ENCODE measurements at places on chromosomes 12 and 14. TPM values are rescaled to one million over a fixed set of nuclear protein-coding genes. Genes with fewer than 3 reads are reported as not detected.

DNA sequence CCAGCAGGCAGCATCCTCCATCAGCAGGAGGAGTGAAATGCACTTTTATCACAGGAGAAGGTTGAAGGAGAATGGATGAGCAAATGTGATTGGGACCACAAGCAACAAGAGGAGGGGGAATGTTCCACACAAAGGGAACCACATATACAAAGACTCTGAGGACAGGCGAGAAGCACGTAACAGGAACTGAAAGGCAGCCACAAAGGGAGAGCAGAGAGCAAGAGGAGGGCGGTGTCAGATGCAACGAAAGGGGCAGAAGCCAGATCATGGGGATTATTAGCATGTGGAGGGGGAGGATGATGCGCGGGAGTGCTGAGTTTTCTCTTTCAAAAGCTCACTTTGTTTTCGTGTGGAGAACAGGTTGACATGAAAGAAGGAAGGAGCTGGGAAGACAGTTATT lies 241.1 kb downstream of the SPTSSA start:
- DNase-seq, result peak; percentile 19

- DNase-seq, result peak; percentile 48
These were observed 500 bp downstream of the GPR137C start for GRCh38 chr14:52553002-52553670.

- no peak for DNase-seq
These were observed 31.2 kb upstream of the IGF1 start for GRCh38 chr12:102511575-102511974.

DNA sequence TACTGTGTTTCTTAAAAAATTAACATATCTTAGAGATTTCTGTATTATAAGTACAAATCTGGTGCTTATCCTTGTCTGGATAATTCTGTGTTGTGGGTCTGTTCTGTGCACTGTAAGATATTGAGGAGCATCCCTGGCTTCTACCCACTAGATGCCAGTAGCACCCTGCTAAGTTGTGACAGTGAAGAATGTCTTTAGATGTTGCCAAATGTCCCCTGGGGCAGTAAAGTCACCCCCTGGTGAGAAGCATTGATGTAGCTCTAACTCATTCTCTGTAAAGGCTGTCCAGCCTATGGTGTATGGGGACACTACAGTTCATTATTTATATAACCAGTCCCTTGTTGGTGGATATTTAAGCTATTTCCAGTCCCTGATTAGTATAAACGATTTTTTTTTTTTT lies 31.4 kb downstream of the MAP1LC3B2 start:
- no peak for DNase-seq

GRCh38 chr14:23327947-23328744 lies 6.9 kb downstream of the PABPN1 start:
- peak; percentile 34 for DNase-seq

GRCh38 chr14:76329154-76329928 lies 46.6 kb upstream of the ESRRB start:
- no peak for DNase-seq

- DNase-seq, result no peak
These were observed 32.7 kb downstream of the NOPCHAP1 start for GRCh38 chr12:105018776-105019175.

DNA sequence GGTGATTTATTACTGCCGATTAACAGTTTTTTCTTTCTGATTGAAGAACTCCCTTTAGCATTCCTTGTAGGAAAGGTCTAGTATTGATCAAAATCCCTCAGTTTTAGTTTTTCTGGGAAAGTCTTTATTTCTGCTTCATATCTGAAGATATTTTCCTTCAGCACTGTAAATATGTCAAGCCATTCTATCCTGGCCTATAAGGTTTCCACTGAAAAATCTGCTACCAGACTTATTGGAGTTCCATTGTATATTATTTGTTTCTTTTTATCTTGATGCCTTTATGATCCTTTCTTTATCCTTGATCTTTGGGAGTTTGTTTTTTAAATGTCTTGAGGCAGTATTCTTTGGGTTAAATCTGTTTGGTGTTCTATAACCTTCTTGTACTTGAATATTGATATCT lies 55.0 kb upstream of the TMTC1 start:
- no peak for DNase-seq

GRCh38 chr12:79769860-79770485 lies 79.2 kb upstream of the PAWR start:
- no peak for DNase-seq

DNA sequence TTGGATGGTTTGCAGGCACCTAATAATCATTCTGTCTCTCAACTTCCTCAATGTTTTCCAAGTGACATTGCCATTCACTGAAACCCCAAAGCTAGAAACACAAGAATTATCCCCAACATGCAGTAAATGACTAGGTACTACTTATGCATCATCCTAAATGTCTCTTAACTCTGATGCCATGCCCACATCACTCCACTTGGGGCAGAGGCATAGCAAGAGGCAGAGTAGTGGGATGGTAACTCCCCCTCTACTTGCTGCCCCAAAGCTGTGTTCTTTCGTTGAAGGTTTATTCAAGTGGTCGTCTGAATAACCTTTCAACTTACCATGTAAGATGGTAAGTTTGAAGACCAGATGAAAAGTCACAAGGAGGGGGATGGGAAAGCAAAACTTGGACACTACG lies 77.9 kb upstream of the SOX5 start:
- no peak for DNase-seq

- DNase-seq, result no peak
These were observed at the start of gene LRIG3 for GRCh38 chr12:58920102-58920960. Gene LRIG3, minus strand, starts transcription at chr12:58920504. Its CDS starts 269 bp downstream, at chr12:58920235.

- DNase-seq, result no peak
These were observed 35.3 kb downstream of the PITPNM2 start for GRCh38 chr12:123115409-123116121.

DNA sequence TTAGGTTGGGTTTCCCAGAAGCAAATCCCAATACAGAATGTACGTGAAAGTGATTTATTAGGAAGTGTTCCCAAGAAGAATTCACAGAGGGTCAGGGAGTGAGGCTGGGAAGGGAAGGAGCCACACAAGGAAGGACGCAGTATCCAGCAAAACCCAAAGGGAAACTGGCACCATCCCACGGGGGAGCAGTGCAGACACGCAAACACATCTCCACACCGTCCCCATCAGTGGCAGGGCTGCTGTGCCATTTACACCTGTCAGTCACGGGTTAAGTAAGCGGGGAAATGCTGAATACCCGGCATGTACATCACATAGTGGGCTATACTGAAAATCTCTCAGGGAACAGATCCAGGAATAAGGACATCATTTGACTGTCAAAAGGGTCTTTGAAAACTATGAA lies 93.9 kb downstream of the SLC38A1 start:
- no peak for DNase-seq

- no peak for DNase-seq
These were observed 29.0 kb upstream of the MED13L start for GRCh38 chr12:116306506-116306905.

- peak; percentile 47 for DNase-seq
These were observed at the start of gene INSM2 for GRCh38 chr14:35533357-35534207. Gene INSM2, plus strand, starts transcription at chr14:35534164. Its CDS starts 89 bp downstream, at chr14:35534253.

- no peak for DNase-seq
These were observed 31.1 kb downstream of the ZFYVE21 start for GRCh38 chr14:103746701-103747100.

GRCh38 chr12:59149995-59150642 lies 229.8 kb upstream of the LRIG3 start:
- DNase-seq, result no peak

DNA sequence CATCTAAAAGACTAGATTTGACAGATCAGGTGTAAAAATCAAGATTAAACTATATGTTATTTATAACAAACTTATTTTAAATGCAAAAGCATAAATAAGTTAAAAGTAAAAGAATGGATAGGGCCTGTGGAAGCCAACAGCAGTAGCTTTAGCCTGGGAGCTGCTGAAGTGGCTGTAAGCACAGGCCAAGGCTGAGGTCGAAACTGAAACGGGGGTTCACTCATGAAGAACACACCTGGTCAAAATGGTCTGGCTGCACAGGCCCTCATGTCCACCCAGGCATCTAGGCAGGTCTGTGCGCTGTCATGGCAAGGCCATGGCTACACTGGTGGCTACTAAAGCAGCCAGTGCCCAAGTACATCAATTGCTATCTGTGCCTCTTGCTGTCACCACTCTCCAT lies 23.1 kb downstream of the CATSPERB start:
- DNase-seq, result no peak

DNA sequence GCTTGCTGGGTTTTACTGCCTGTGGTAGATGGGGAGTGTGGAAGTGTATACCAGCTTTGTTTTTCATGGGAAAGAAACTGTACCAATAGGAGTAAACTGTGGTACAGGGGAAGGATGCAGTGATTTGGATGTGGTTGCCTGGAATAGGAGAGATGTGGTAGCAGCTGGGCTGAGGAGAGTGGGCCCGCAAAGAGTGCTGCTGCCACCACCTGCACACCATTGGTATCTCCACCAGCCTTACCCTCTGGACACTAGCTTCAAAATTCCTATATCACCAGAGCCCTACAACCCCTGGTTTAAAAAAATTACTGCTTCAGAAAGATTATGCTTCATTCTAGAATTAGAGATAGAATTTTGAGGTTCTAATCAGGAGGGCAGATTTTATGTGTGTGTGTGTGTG lies 53.6 kb downstream of the AKAP6 start:
- DNase-seq, result no peak

DNA sequence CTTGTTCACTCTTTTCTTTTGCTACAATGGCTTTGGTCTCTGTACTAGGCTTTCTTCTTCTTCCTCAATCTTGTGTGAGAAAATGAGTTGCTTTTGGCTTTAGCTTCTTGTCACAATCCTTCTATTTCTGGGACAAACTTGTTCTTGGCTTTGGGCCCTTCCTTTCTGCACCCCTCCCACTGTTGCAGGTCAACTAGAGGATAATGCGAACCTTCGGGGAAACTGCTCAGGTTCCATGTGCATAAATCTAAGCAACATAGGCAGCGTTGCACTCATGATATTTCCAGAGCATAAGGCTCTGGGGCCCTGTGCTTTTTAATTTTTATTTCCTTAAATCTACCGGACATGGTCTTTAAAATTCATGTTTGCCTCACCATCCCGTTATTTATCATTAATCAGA lies 89.8 kb upstream of the LRIG3 start:
- DNase-seq, result no peak

DNA sequence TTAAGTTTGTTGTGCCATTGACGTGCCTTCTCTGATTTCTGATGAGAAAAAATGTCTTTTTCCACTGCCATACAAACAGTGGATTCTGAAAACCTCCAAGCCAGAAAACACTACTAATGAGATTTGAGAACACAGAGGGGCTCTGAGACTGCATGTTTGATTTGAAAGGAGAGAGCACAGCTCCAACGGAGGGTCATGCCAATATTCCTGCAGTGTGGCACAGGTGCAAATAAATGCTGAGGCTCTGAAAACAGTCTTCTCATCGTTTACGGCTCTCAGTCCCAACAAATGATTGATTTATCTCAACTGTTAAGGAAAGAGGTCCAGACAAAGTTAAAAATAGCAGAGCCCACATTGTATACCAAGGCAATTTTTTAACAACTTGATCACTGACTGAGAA lies 128.7 kb downstream of the KCNH5 start:
- DNase-seq, result no peak

- no peak for DNase-seq
These were observed 34.4 kb upstream of the CIPC start for GRCh38 chr14:77063571-77064171.

DNA sequence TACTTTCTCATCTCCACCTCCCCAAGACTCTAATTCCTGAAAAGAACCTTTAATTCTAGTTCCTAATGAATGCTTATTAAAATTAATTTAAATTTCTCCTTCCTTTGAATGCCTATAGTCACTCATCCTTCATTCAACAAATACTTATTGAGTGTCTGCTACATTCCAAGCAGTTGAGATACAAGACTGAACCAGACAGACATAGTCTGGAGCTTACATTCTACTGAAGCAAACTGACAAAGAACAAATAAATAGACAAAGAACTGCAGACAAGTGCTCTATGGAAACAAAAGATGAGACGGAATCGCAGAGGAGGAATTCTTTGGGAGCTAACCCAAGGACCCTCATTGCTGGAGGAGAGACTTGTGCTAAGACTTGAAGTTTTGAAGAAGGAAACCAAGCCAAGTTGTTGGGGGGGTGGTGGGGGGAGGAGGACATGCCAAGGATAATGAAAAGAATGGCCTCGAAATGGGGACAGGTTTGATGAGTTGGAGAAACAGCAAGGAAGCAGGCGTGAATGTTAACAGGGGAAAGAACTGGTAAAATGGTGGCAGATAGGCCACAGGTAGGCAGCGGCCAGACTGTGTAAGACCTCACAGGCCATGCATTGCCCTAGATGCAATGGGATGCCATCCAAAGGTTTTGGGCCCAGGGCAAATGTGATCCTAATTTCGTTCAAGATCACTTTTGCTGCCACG lies 9.7 kb upstream of the TDG start:
- no peak for DNase-seq

- DNase-seq, result no peak
These were observed 24.1 kb downstream of the TTC8 start for GRCh38 chr14:88848571-88848970.

- no peak for DNase-seq
These were observed 26.7 kb downstream of the CLECL1 start for GRCh38 chr12:9706086-9706685.

GRCh38 chr14:22313172-22313801 lies 275.7 kb downstream of the DAD1 start:
- DNase-seq, result no peak

- no peak for DNase-seq
These were observed 38.9 kb downstream of the DNAI7 start for GRCh38 chr12:25156061-25156460.

GRCh38 chr14:55129428-55130195 lies 560 bp downstream of the LGALS3 start:
- peak; percentile 28 for DNase-seq

- no peak for DNase-seq
These were observed 472.0 kb downstream of the RGS6 start for GRCh38 chr14:72404106-72404774.

DNA sequence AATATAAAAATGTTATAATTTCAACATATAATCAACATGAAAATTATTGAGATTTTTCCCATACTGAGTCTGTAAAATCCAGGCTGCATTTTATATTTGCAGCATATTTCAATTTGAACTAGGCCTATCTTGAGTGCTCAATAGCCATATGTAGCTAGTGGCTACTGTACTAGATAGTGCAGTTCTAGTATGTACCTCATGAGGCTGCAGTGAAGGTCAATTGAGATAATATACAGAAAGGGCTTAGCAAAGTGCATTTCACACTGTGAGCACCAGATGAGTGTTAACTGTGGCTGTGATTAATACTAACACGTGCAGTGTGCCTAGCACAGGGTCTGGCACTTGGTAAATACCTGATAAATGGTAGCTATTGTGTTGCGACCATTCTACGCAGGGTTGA lies 5.4 kb upstream of the SLC22A17 start:
- no peak for DNase-seq

GRCh38 chr12:86914721-86915120 lies 658.5 kb upstream of the MGAT4C start:
- DNase-seq, result no peak

The TPH2 gene
- not detected for total RNA-seq

The SERPINA12 gene
- not detected for total RNA-seq

The SLC5A8 gene
- total RNA-seq, result not detected

The ERBB3 gene
- 0.71 TPM for total RNA-seq

The MUCL1 gene
- not detected for total RNA-seq

The ACOT6 gene
- total RNA-seq, result not detected

The CMKLR1 gene
- total RNA-seq, result not detected

The SIX6 gene
- not detected for total RNA-seq

The PPP1R36 gene
- total RNA-seq, result not detected

The B3GNT4 gene
- total RNA-seq, result 1.0 TPM

The ADAM21 gene
- not detected for total RNA-seq

The ZFYVE21 gene
- 27.5 TPM for total RNA-seq
